ENCODE measurements at places on chromosomes 5 and 9.

- no peak for DNase-seq
These were observed 1278.0 kb downstream of the EFNA5 start for GRCh38 chr5:106392766-106393165.

GRCh38 chr9:136024696-136025316 lies 63.6 kb upstream of the UBAC1 start:
- DNase-seq: no peak

GRCh38 chr9:104987743-104988142 lies 59.8 kb upstream of the ABCA1 start:
- no peak for DNase-seq

DNA sequence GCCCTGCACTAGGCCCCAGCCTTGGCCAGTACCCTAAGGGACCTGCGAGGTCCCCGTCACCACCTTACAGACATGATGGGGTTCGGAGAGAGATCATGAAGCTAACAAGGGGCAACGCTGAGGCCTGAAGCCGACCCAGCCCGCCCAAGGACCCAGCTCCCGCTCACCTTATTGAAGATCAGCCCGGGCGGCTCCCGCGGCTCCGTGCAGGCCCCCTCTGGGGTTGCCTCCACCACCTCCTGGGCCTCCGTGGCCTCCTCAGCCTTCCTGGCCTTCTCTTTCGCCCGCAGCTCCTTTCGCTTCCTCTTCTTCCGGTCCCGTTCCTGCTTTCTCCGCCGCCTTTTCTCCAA lies 3.6 kb downstream of the SURF6 start:
- DNase-seq: no peak

GRCh38 chr9:110432253-110432652 lies 94.6 kb upstream of the TXNDC8 start:
- DNase-seq: no peak

- DNase-seq: no peak
These were observed 21.1 kb upstream of the CDKN2AIPNL start for GRCh38 chr5:134432677-134433359.

DNA sequence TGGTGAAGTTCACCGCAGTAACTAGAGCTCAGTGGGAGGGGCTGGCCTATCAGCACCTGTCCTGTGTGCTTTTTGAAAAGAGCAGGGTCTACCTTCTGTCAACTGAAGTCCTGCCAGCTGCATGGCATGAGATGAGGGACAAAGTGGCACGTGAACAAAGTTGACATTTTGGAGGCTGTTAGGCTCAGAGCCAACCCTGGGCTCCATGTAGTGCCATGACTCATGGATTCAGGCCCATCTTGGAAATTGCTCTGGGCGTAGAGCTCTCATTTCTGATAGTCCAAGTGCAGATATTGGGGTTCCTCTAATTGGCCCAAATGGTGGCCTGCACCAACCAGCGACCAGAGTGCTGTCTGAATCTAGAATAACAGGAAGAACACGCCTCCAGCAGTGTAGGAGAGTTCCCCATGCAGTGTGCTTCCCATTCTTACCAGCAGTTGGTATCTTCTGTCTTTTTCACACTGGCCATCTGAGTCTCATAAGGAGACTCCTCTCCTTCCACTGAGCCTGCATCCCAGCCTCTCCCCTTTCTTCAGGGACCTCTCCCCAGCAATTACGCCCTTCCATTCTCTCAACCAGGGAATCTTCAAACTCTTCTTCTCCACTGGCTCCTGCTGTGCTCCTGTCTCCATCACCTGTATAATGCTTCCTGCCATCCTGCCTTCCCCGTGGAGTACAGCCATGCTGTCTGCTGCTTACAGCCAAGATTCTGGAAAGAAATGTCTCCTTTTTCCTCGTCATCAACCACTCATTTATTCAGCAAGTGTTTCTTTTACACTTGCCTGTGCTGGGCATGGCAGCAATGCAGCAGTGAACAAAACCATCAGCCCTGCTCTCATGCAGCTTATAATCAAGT lies 30.4 kb downstream of the IRF1 start:
- DNase-seq: no peak

DNA sequence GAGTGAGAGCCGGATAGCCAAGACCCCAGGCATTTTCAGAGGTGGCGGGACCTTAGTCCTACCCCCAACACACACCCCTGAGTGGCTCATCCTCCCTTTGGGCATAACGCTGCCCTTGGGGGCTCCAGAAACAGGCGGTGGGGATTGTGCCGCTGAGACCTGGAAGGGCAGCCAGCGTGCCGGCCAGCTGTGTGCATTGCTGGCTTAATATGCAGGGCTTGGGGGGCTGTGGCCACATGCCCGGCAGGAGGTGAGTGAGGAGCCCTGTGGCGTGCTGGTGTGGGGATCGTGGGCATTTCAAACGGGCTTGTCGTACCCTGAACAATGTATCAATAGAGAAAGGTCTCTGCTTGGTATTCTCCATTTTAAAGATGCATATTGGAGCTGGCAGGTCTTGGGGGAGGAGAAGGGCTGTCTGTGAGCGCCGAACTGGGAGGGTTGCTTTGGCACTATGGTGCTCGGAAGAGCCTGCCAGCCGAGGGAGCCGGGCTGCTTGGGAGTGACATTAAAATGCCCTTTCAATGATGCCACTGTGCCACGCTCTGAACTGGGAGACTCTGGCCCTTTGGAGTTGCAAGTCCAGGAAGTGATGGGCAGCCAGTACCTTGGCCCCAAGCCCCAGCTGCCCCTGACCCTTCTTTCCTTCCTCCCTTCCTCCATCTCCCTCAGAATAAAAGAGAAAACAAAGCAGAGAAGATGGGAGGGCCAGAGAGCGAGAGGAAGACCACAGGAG lies 11.2 kb upstream of the OLFM1 start:
- no peak for DNase-seq

DNA sequence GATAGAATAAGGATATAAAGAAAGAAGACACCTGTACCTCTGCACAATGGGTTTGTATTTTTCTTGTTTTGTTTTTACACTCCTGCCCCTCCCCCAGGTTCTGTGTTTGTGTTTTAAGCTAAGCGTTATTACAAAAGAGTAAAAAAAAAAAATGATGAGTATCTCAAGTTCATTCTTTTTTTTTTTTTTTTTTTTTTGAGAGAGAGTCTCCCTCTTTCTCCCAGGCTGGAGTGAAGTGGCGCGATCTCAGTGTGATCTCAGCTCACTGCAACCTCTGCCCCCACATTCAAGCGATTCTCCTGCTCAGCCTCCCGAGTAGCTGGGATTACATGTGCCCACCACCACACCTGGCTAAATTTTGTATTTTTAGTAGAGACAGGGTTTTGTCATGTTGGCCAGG lies 29.4 kb upstream of the RAI14 start:
- DNase-seq: no peak

- no peak for DNase-seq
These were observed 148.7 kb upstream of the RANBP3L start for GRCh38 chr5:36450229-36451014.

- DNase-seq: no peak
These were observed 79.8 kb upstream of the KLF9 start for GRCh38 chr9:70494221-70494620.

DNA sequence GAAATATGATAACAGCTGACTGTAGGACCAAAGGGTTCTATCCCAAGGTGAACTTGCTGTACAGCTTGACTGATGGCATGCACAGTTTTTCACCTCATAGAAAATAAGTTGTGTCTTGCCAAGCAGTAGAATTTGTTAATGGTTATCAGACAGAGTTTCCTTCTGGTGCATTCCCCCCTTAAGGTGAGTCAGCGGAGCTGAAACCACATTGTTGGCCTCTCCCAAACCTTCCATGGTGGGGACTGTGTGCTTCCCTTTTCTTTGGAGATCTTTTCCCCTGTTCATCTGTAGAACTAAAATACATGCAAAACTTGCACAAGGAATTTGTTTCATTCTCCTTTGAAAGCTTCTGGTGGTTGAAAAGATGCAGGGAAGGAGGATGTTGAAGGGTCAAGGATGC lies 179.8 kb downstream of the FGF1 start:
- no peak for DNase-seq

GRCh38 chr5:158609333-158610050 lies 490.2 kb downstream of the EBF1 start:
- no peak for DNase-seq

DNA sequence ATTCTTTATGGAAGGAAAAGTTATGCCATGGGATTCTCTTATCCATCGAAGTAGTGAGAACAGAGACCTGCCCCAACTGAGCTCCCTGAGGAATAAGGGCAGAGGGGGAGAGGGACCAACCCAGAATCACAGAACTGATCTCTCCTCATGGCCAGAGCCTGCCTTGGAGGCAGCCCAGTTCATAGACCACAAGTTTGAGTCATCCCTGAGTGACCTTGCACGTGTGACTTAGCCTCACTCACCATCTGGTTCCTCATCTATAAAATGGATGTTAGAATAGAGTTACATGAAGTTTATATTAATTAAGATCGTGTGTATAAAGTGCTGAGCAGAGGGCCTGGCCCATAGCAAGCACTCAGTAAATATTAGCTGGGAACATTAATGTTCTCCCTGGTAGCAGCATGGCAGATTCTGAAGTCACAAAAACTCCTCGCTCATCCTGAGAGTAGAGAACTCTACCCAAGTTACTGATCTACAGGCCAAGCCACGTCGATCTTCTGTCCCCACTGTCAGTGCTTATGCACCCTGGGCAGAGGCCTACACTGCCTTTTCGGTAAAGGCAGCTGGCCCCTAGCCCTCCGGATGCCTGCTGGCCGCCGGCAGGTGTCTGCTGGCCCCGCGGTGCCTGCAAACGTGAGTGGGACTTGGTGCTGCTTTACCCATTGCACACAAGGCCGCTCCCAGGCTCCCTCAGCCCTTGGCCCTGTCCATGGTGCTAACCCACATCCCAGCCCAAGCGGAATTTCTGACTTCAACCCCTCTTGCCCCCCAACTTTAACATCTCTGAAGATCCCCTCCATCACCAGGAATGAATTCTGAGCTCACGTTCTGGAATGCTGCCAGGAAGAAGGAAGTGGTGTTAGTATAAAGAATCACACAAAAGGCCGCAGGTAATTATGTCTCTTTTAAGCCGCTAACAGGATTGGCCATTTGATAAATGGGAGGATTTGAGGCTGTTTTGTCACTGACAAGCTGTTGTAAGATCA lies 61.1 kb upstream of the ARAP3 start:
- DNase-seq: no peak

- DNase-seq: no peak
These were observed 20.6 kb downstream of the DAP start for GRCh38 chr5:10740384-10740783.

DNA sequence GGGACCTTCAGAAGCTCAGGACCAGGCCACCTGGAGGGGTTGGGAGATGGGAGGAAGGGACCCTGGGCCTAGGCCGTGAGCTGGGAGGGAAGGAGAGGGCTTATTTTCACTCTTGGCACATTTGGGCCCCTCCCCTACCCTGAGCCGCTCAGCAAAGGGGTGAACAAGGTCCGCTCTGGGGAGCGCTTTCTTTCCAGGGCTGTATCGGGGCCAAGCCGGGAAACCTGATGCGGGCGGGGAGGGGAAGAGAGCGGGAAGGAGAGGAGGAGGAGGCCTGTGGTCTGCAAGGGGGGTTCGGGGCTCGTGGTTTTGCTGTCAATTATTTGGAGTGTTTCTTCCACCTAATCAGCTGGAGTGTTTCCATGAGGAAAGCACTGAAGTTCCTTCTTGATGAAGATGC lies 62.7 kb upstream of the RXRA start:
- no peak for DNase-seq

DNA sequence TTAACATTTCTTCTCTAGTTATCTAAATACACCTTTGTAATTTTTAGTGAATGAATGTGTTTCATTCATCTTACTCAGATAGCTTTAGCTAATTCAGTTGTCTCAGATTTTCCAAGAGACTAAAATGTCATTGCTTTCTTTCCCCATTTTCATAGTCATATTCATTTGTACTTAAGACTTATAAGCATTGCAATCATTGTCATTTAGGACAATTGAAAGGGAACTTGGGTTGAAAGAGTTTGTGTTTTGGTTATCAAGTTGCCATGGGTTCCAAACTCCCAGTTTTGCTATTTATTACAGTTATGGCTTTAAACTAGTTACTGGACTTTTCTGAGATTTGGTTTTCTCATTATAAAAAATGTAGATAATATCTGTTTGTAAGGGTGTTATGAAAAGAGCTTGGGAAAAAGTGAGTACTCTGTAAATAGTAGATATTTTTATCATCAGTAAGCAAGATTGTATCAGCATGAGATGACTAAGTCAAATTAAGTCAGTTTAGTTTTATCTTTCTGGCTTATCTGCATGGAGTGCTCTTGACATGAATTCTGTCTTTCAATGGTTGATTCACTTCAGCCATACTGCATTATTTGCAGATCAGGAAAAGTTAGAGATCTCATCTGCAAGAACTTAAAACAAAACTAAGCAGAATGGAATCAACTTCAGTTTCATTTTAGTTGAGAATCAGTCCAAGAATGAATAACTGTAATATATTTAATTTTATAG lies 107.5 kb downstream of the PBX3 start:
- DNase-seq: no peak

- DNase-seq: no peak
These were observed 99.2 kb upstream of the IQGAP2 start for GRCh38 chr5:76303921-76304320.

GRCh38 chr9:83920469-83920926 lies 734 bp downstream of the KIF27 start:
- peak; percentile 8 for DNase-seq

DNA sequence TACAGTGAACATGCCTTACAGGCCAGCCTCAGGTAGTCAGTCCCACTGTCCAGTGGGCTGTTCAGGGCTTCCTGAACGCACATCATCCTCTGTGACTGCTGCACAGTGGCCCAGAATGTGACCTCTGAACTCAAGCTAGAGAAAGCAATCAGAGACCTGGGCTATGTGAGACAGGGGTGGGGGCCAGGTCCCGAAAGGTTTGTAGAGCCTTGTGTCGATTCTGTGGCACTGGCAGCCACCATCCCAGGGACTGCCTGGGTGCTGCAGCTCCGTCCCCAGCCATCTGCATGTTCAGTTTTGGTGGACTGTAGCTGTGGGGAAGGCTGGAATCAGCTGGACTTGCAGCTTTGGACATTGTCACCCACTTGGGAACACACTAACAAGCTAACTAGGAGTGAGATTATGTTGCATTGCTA lies 47.7 kb downstream of the MVB12B start:
- DNase-seq: no peak

- no peak for DNase-seq
These were observed 40.0 kb downstream of the NIM1K start for GRCh38 chr5:43231977-43232376.

Data from stimulated activated CD4-positive, alpha-beta T cell treated with anti-CD3 and anti-CD28 coated beads, Interleukin-1b, Interleukin-23, amount 100 ng/mL, for 1 hour (primary cell).